ENCODE measurements at places on chromosomes 3 and 15.

GRCh38 chr15:69976366-69976994 is 121.2 kb downstream of the TLE3 start:
- DNase-seq, result no peak

DNA sequence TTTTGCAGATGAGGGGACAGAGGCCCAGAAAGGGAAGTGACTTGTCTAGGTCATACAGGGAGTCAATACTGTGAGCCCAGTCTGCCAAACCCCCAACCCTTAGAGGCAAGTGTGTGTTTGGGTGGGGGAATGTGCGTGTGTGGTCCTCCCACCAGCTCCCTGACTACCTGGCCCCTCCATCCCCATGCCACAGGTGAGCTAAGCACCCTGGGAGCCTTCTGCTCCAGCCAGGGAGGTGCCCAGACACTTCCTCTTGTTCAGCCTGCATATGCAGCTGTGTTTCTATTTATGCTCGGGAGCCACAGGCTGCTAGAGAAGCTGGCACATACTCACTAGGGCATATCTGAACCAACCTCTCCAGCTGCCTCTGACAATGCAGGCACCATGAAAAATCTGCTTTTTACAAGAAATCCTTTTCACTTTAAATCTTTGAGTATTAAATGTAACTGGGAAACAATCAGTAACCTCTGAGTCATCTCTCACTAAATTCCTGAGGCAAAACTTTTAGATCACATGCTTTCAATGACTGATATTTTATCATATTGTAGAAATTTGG is 20.7 kb downstream of the TBC1D2B start:
- no peak for DNase-seq

- no peak for DNase-seq
Observed at GRCh38 chr3:63631670-63632069, 20.8 kb upstream of the SNTN start.

- DNase-seq, result no peak
Observed at GRCh38 chr3:53842436-53843194, 3.6 kb downstream of the CHDH start.

GRCh38 chr15:74631408-74631807 is 15.8 kb downstream of the CLK3 start:
- no peak for DNase-seq

- no peak for DNase-seq
Observed at GRCh38 chr3:19107719-19108118, 40.6 kb upstream of the KCNH8 start.

DNA sequence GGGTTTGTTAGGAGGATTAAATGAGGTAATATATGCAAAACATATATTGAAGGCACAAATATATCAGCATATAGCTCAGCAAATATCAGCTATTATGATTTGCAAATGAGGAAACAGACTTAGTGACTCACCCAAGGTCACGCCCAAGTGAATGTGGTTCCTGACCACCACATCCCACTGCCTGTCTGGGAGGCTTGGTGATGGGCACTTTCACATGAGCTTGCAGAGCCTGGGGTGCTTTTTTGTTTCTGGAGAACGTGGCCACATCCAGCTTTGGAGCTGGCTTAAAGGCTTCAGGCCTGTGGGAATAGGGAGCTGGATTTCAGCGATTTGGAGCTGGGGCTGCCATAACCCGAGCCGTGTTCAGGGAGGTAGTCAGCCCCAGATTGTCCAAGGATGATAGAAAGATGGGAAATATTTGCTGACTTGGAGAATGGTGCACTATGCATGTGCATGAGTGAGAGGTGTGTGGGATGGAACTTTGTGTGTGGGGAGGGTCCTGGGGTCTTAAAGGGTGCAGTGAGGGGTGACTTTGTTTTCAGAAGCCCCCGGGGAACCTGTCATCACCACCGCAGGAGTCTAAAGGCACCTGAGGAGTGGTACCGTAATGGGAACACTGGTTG is 12.0 kb upstream of the FGD5 start:
- no peak for DNase-seq

DNA sequence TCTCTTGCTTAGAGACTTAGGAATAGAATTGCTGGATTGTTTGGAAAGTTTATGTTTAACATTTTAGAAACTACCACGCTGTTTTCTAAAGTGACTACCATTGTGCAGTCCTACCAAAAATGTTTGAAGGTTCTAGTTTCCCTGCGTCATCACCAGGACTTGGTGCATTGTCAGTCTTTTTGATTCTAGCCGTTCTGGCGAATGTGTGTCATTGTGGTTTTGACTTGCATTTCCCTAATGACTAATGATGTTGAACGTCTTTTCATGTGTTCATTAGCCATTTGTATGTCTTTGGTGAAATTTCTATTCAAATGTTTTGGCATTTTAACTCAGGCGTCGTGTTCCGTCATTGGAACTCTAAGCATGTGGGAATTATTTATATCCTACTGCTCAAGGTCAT is 58.0 kb downstream of the CHD2 start:
- no peak for DNase-seq

DNA sequence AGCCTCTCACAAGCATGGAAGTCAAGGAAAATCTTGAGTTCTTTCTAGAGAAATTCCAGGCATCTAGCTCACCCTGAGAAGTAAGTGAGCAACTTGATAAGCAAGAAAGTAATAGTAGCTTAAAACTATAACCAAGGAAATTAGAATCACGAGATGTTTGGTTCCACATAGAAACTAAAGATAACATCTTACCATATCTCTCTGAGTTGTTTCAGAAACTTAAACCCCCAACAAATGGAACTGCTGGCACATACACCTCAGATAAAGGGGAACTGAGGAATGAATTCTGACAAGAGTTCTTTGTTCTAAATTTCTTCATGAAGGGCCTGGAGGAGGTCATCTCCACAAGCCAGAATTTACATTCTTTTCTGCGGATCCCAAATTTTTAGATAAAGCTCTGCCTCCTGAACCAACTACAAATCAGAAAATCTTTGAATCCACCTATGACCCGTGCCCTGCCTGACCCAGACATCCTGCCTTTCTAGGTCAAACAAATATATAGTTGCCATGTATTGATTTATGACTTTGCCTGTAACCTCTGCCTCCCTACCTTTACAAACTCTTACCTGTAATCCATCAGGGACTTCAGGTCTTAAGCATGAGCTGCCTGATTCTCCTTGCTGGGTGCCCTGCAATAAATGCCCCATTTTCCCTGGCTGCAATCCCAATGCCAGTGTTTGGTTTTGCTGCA is 26.4 kb upstream of the ABHD17C start:
- no peak for DNase-seq

DNA sequence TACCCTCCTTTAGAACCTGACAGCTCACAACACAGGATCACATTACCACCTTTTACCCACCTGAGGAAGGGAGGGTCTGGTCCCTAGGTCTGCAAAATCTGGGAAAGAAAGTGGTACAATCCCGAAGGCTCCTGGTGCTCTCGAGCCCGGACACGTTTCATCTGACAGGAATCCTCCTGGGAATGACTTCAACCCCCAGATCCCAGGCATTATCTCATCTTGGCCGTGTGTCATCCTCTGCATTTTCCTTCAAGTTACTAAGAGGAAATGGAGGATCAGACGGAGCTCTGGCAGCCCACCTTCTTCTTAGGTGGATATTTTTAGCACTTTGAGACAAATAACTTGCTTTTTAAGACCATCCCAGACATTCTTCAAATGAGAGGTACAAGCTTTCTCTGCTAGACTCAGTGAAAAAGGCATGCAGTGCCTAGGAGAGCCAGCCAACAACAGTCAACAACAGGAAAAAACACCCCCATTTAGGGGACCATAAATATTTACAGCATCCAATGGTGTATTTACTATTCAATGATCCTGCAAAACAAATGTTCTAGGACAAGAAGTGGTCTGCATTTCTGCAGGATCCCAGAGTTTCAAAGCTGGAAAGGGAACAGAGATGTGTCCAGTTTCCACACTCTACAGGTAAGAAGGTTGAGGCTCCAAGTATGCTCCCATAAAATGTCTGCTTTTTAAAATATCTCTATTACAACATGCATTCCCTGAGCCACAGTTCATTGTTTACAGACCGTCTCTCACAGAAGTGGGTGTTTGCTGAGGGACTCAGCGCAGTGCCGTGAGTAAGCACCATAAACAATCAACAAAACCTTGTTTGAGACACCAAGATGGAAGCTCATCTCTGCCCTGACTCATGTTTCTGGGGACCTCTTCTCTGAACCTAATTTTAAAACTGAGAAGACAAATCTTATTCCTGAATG is 38.3 kb upstream of the ARHGEF3 start:
- no peak for DNase-seq

DNA sequence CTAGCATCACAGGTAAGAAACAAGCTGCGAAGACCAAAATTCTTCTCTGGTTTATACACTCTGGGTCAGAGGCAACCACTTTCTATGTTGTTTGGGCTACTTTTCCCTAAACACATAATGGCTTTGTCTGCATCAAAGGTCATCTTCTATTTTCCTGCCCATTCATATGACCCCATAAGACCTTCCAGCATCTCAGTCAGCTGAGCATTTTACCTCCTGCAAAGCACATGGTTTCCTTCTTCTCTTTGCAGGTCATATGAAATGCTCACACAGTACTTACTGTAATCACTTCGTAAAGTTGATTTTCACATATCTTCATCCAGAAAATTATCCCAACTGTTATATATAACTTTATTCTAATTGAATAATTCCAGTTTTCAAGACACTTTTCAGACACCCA is 34.8 kb downstream of the LIPC start:
- no peak for DNase-seq

GRCh38 chr15:82079736-82080135 is 33.9 kb upstream of the MEX3B start:
- no peak for DNase-seq

- peak; percentile 32 for DNase-seq
Observed at GRCh38 chr3:141659821-141660613, 78.1 kb upstream of the RNF7 start.

- no peak for DNase-seq
Observed at GRCh38 chr3:16841041-16841753, 43.6 kb upstream of the PLCL2 start.

GRCh38 chr3:157225001-157225400 is 65.1 kb upstream of the CCNL1 start:
- DNase-seq, result no peak

- DNase-seq, result no peak
Observed at GRCh38 chr15:50107591-50108408, 11.2 kb downstream of the ATP8B4 start.

GRCh38 chr3:137765310-137766033 is 1.4 kb downstream of the SOX14 start:
- DNase-seq, result no peak

DNA sequence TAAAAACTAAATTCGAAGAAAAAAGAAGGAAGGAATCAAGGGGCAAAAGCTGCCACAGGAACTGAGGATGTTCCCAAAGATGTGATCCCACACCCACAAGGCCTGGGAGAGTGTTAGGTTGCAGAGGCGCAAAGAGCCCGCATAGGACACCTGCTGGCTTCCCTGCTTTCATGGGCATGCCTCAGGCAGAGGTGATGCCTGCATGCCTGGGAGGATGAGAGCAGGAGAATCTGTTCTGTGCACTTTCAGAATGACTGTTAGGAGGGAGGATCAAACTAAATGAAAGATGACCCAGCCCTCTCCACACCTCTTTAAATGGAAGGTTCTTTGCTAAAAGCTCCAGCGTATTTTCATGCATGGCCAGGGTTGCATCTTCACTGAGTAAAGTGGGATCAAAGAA is 162.4 kb downstream of the PLCL2 start:
- DNase-seq, result no peak

GRCh38 chr15:80934761-80935221 is 54.8 kb downstream of the MESD start:
- DNase-seq, result no peak

GRCh38 chr15:77517579-77517978 is 96.9 kb downstream of the HMG20A start:
- DNase-seq, result no peak

GRCh38 chr3:182487611-182488010 is 305.7 kb upstream of the ATP11B start:
- DNase-seq, result no peak

All from omental fat pad (tissue), 4 donors.